Frontal cortex (tissue), 4 donors: ENCODE measurements at places on chromosomes 3 and 15. TPM values are rescaled to one million over a fixed set of nuclear protein-coding genes. Genes with fewer than 3 reads are reported as not detected.

DNA sequence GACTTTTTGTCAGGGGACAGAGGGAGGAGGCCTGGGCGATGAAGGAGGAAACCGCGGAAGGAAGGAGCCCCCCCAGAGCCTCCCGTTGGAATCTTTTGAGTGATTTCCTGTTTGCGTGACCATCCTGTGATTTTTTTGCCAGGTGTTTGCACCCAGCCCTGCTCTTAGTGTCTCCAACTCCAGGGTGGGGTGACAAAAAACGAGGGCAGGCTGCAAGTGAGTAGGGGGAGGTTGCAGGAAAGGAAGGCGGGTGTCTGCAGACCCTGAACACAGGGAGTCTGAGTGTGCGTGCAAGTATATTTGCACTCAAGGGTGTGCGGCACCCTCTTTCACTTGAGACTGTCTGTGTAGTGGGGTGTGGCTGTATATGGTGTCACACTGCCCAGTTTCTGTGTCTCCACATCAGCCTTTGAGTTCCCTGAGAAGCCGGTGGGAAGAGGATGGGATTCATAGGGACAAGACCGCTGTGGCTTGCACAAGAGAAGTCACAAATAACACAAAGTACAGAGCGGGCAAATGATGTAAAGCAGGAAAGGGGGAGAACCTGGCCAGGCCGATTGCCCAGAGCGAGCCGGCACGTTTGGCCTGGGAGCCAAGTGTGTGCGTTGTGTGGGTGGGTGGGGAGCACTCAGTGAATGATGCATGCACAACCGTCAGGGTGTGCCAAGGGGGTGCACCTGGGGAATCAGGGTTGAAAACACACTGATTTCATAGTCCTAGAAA is 6.6 kb downstream of the ISLR2 start:
- DNase-seq = no peak

DNA sequence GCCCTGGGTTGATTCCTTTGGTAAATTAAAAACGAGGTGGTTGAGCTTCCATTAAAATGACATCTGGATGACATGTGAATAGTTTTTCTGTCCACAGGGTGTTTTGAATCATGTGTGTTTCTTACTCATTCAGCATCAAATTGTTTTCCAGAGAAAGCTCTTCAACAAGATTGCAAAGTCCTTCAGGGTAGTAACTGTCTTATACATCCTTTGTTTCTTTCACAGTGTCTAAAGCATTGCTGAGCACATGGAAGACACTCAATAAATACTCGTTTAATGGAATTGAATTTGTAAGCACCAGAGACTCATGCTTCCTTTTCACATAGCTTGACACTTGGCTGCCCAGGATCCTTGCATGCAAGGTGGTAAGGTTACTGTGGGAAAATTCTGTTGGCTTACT is 223.1 kb upstream of the CNTN6 start:
- no peak for DNase-seq

DNA sequence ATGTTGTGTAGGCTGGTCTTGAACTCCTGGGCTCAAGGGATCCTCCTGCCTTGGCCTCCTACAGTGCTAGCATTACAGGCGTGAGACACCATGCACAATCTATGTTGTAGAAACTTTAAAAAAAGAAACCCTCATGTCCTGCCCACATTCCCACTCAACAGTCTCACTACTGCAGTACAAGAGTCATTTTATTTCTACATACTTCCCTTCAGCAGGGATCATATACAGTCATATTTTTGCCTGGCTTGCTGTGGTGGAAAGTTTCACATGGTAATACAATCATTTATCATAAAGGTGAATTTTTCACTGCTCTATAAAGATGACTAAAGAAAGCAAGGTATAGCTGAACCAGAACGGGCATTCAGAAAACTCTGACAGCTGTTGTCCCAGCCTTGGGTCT is 53.8 kb upstream of the PIK3CB start:
- DNase-seq = no peak

DNA sequence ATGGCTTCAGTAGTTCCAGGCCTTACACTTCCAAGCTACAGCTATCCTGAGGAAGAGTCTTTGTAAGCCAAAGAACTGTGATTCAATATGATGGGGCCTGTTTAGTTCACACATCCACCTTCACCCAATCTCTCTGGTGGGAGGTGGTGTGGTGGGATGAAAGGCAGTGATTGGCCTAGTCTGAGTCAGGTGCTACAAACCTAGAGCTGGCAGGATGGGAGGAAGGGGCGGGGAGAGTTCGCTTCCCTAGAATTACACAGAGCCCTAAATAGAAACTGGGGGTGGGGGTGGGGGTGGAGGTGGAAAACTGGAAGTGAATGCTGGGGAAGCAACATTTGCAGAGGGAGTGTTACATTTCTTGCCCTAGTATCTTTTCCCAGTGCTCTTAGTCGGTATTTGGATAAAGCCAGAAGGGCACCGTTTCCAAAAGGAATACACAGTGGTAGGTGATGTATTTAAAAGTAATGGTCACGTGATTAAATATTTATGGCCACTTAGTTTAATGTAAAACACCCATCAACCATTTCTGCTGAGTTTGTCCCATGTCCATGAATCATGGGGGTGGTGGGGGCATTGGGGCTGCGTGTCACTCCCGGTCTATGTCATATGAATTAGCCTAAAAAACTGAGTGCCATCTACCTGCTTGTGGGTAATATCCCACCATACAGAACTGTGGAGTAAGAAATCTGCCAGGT is 247.6 kb upstream of the PROK2 start:
- DNase-seq = no peak

DNA sequence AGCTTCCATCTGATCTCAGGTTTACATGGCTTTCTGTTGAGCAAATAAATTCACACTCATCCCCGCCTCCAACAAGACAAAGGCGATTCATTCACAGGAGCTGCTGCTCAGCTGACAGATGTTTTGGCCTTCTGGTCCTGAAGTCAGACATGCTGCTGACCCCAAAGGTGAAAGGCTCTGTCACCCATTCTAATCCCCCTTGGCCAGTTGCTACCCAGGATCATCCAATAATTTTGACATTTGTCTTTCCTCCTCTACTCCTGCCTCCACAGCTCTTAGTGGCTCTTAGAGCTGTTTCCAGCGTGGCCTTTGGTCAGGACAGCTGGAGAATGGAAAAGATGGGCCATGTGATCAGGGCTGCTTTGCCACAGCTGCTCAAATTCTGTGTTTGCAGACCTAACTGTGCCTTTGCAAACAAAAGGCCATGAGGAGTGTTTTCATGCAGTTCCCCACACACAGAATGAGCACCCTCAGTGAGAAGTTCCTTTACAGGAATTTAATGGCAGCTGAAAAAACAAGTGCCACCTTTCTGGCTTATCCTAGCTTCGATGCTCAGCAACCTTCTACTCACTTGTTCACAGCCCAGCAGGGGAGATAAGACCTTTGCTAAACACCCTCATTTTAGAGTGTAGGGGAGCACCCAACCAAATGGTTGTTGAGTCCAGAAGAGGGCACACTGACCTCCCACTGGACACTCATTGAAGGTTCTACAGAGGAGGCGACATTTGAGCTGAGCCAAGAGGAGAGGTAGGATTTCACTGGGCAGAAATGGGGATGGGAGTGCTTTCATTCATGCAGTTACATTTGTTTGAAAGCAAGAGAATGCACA is 39.0 kb downstream of the CYP19A1 start:
- no peak for DNase-seq

Gene DNAH12
- total RNA-seq = 0.82 TPM

- no peak for DNase-seq
These were observed 750 bp upstream of the HHLA2 start for GRCh38 chr3:108295421-108296175.

GRCh38 chr15:90902040-90902839 is 862 bp upstream of the MAN2A2 start:
- peak; percentile 90 for DNase-seq

Gene SCN11A
- total RNA-seq = under 0.01 TPM

- DNase-seq = no peak
These were observed 59.0 kb downstream of the SCN5A start for GRCh38 chr3:38590521-38590920.

Gene MESP2
- not detected for total RNA-seq

DNA sequence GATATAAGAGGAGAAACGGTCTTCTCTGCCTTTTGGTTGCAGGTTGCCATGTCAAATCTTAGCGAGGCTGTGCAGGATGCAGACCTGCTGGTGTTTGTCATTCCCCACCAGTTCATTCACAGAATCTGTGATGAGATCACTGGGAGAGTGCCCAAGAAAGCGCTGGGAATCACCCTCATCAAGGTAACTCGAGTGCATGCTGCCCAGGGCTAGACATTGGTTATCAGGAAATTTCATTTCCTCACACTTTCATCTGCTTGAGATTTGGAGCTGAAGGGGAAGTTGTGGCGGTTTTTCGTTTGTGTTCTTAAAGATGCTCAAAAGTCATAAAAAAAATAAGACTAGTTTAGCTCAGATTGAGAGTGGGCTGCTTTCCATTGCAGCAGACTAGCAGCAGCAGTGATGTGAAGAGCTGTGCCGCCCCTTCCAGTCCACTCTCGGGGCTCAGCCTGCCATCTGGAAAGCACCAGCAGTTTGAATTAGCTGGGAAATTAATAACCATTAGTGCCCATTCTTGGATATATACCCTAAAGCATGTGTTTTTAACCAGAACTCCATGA is 32.2 kb downstream of the GPD1L start:
- DNase-seq = no peak

- DNase-seq = no peak
These were observed 34.5 kb downstream of the MGLL start for GRCh38 chr3:127787571-127788365.

GRCh38 chr3:156664011-156664830 is 10.2 kb upstream of the TIPARP start:
- no peak for DNase-seq

Gene HCLS1
- total RNA-seq = 0.82 TPM

- no peak for DNase-seq
These were observed 56.5 kb downstream of the SAMMSON start for GRCh38 chr3:70056081-70056480.

Gene AMT
- 1.6 TPM for total RNA-seq

DNA sequence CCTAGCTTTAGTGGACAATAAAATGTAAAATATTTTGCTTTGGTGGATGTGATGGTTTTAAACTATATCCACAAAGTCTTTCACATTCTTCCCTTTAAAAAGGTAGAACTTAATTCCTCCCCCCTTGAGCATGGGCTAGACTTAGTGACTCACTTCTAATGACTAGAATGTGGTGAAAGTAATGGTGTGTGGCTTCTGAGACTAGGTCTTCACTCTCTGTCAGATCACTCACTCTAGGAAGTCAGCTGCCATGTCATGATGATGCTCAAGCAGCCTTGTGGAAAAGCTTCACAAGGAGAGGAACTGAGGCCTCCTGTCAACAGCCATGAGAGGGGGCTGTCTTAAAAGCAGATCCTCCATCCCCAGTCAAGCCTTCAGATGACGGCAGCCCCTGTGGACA is 4.2 kb downstream of the LRRC2 start:
- DNase-seq = no peak

- DNase-seq = no peak
These were observed 322.8 kb upstream of the CTNNB1 start for GRCh38 chr3:40876496-40876895.

DNA sequence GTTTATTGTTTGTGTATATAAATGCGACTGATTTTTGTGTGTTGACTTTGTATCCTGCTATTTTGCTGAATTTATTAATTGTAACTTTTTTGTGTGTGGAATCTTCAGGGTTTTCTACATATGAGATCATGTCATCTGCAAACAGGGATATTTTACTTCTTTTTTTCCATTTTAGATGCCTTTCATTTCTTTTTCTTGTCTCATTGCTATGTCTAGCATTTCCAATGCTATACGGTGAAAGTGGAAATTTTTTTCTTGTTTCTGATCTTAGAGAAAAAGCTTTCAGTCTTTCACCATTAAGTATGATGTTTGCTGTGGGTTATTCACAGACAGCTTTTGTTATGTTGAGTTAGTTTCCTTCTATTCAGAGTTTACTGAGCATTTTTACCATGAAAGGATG is 31.4 kb downstream of the COMMD2 start:
- DNase-seq = no peak

Gene NOX5
- under 0.01 TPM for total RNA-seq

- DNase-seq = no peak
These were observed 22.6 kb downstream of the ZNF80 start for GRCh38 chr3:114214542-114215341.

GRCh38 chr3:14397531-14397930 is 4.9 kb upstream of the SLC6A6 start:
- peak; percentile 39 for DNase-seq

DNA sequence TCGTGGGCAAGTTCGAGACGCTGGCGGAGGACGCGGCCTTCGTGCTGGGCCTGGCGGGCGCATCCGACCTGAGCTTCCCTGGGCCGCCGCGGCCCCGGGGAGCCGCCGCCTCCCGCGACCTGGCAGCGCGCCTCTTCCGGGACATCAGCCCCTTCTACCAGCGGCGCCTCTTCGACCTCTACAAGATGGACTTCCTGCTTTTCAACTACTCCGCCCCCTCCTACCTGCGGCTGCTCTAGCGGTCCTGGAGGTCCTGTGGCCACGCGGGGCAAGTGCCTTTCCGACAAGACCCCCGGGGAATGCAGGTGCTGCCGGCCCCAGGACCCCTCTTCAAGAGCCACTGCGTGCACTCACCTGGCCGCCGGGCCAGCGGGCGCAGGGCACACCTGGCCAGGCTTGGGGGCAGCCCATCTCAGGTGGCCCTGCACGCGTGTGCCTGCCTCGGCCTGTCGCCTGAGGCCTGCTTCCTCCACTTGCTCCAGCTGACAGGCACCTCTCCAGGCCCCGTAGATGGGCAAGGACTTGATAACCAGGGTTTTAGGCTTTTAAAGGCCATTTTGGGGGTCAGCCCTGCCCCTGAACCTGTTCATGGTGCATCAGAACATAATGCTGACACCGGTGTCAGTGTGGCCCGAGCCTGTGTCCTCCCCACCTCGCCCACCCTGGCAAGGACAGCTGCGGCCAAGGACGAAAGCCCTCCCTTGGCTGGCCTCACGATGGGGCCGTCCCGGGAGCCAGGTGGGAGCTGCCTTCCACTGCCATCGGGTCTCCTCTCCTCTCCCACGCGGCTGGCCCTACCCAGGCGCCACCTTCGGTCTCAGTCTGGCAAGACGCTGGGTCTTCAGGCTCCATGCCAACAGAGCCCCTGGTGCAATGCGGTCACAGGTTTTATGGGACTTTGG is 16.1 kb downstream of the C3orf22 start:
- DNase-seq = no peak

GRCh38 chr15:98523912-98524662 is 124.3 kb upstream of the IGF1R start:
- DNase-seq = no peak

Gene EFL1
- 34.6 TPM for total RNA-seq

DNA sequence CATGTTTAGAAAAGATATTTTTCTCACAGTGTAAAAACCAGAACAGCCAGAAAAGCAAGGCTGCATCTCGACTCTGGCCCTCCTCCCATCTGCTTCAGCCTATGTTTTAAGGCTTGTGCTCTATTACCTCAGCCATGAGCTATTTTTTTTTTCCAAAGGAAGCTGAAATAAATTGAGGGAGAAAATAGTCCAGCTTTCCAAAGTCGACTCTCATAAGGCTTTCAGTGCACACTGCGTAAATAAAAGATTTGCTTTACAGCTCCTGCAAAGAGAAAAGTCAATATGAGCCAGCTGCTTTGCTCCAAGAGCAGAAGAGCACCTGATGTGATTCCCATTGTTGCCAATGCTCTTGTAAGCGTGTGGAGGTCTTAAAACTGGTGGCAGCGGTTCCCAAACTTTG is 26.7 kb downstream of the SCG3 start:
- no peak for DNase-seq

GRCh38 chr15:41966414-41966812 is 5.9 kb downstream of the EHD4 start:
- DNase-seq = no peak

Gene GOLGA6D
- total RNA-seq = not detected

GRCh38 chr3:119497820-119498185 is 544 bp upstream of the TIMMDC1 start:
- DNase-seq = peak; percentile 7
